ENCODE measurements at places on chromosomes 12 and 14. TPM values are rescaled to one million over a fixed set of nuclear protein-coding genes. Genes with fewer than 3 reads are reported as not detected.

GRCh38 chr12:86194721-86195120 is 61.5 kb downstream of the MGAT4C start:
- no peak for DNase-seq

DNA sequence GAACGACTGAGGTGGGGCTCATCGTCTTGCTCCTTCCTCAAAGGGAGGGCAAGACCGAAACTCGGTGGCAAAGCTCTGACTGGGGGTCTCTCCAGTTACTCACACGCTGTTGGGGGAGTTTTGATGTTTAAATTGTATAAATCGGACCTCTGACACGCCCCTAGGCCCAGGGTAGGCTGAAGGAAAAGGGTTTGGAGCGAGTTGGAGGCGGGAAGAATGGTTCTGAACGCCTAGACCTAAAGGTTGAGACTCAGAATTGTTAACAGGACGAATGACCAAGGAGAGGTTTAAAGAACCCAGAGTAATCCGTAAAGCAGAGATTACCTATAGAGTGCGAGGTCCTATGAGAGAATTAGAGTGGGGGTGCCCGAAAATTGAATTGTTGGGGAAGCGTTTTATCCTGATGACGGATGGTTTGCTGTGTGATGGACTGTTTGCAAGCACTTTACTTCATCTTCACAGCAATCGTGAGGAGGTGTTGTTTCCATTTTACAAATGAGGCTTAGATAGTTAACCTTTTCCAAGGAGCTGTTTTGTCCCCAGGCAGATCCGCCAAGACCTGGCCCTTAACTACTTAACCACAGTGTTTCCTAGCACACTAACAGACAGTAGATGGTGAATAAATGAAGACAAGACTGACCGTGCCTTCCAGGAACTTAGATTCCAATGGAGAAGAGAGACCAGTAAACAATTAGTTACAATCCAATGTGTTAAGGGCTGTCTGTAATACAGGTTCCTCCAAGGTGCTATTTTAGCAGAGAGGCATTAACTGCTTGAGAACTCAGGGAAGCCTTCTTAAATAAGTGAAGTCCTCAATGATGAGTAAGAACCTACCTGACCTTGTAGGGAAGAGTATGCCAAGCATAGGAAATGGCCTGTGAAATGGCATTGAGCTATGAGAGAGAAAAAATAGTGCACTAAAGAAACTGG is 929 bp upstream of the UBE2N start:
- no peak for DNase-seq

GRCh38 chr12:103833095-103833775 is 7.8 kb downstream of the NT5DC3 start:
- DNase-seq = no peak

GRCh38 chr12:6226002-6226678 is 25.9 kb downstream of the CD9 start:
- no peak for DNase-seq

- no peak for DNase-seq
Observed at GRCh38 chr12:62604871-62605270, 138.2 kb downstream of the MON2 start.

GRCh38 chr12:111557271-111558106 is 41.6 kb downstream of the ATXN2 start:
- DNase-seq = no peak

- no peak for DNase-seq
Observed at GRCh38 chr12:89140602-89141238, 211.6 kb downstream of the DUSP6 start.

DNA sequence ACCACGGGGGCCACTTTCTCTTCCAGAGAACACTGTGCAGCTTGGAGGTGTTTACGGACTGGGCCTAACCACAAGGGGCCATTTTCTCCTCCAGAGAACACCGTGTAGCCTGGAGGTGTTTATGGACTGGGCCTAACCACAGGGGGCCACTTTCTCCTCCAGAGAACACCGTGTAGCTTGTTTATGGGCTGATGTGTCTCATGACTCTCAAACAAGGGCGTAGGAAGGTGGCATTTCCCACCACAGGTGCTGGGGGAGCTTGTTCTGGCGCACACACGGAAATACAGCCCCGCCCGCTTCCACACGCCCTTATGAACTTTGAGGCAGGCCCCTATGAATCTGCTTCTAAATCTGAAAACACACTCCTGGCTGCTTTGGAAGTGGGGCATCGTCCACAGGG is 174.6 kb upstream of the SFSWAP start:
- no peak for DNase-seq

GRCh38 chr14:68685419-68686204 is 107.3 kb downstream of the ZFP36L1 start:
- DNase-seq = no peak

DNA sequence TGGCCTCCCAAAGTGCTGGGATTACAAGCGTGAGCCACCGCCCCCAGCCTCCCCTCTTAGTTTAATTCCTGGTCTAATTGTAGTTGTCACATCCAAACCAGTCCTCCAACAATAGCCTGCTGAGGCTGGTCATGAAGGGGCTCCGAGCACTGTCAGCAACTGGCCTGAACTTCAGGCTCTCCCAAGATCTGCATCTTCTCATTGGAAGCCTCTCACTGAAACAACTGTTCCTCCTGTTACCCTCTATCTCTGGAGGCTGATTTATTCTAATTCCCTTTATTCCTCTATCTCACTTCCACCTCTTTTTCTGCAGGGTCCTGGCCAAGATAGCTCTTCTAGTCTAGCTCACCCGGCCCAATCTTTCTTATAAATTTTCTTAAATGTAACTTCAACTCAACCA is 89.4 kb downstream of the DUSP16 start:
- DNase-seq = no peak

DNA sequence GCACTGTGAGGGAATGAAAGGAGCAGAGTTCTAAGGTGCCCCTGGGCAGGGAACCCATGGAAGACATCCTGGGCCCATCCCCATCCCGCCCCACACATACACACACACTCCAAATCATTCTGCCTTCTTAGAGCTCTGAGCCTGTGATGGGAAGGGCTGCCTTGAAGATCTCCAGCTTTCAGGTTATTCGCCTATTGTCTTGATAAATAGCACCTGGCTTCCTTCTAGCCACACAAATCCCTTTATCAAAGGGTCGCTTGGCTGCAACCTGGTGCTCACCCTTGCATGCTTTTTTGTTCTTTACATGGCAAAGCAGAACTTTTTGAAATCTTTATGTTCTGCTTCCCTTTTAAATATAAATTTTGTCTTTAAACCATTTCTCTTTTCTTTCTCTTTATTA is 112.2 kb upstream of the TMTC1 start:
- DNase-seq = peak; percentile 39

DNA sequence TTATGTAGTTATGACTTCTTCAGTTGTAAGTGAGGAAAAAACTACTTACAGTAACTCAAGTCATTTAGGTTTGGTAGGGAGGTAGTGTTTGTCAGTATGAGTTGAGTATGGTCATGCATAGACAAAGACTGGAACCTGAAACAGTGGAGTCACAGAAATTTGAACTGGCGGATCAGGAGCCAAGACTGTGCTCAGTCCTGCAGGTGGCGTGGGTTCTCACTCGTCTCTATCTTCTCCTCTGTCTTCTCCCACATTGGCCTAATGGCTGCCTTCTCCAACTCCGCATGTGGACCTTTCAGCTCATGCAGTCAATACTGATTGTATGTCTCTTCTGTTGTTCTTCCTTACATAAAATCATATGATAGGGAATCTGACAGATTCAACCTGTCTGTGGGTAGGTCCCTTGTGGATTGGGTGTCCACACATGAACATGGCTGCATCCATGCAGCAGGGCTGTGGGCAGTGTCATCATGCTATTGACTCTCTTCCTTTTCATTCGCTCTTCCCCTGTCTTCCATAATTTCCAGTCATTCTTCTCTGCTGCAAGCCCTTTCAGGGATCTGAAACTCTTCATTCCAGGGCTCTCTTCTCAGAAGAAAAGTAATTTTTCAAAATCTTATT is 78.8 kb upstream of the NEDD1 start:
- peak; percentile 12 for DNase-seq

GRCh38 chr12:97173688-97174410 is 266.8 kb downstream of the NEDD1 start:
- peak; percentile 22 for DNase-seq

- DNase-seq = peak; percentile 21
Observed at GRCh38 chr14:75513911-75514672, 8.2 kb upstream of the BATF start.

DNA sequence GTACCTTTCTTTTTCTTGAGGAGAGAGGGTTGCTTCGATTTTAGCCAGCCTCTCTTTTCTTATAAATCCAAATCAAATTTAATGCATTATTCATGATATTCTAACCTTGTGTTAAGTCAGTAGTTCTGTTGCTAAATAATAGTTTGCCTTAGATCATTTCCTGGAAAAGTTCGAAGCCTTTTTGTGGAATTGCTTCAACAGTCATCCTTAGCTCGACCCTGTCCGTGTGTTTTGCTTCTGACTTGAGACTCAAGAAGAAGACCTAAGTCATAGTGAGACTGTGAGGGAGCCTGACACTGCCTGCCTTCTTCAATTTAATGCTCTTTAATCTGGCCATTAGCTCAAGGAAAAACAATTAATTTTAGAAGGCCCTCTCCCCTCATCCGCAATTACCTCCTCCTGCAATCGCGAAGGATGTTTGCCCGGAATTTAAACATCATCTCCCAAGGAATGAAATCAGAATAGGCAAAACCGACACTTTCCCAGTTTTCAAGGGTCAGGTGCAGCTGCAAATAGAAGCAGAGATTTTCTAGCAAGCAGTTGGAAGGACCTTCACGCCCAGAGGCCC is 453 bp upstream of the SLC4A8 start:
- DNase-seq = no peak

- DNase-seq = no peak
Observed at GRCh38 chr14:48274826-48275225, 599.4 kb upstream of the MDGA2 start.

MIP gene
- polyA plus RNA-seq = 0.47 TPM

NEUROD4 gene
- 0.05 TPM for polyA plus RNA-seq

FBXO33 gene
- polyA plus RNA-seq = 7.0 TPM

DAO gene
- not detected for polyA plus RNA-seq

MYF5 gene
- not detected for polyA plus RNA-seq

CNTN1 gene
- polyA plus RNA-seq = 5.0 TPM

ERH gene
- polyA plus RNA-seq = 545 TPM

KITLG gene
- 2.5 TPM for polyA plus RNA-seq

HOXC10 gene
- not detected for polyA plus RNA-seq
